ENCODE measurements at places on chromosomes 7 and 10.

DNA sequence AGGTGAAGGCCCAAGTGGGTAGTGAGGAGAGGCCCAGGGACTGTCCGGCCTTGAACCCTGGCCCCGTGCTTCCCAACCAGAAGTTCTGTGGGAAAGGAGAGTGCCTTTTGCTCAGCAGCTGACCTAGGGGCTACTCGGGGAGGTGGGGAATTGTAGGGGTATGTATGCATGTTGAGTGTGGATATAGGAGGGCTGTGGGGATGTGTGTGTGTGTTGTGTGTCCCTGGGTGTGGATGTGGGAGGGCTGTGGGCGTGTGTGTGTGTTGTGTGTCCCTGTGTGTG lies 12.2 kb downstream of the EPHB6 start:
- H3K36me3 ChIP-seq, result no peaks in the 10 kb centered on the region
- no peak for DNase-seq
- no peaks in the 10 kb centered on the region for H3K4me1 ChIP-seq

- no peak overlapping the region for H3K4me3 ChIP-seq
- H3K36me3 ChIP-seq, result no peaks in the 10 kb centered on the region
- no peaks in the 10 kb centered on the region for H3K4me1 ChIP-seq
- H3K27ac ChIP-seq, result no peak overlapping the region
- no peaks in the 10 kb centered on the region for H3K27me3 ChIP-seq
Observed at GRCh38 chr7:55397617-55398016, 32.5 kb downstream of the LANCL2 start.

- no peaks in the 10 kb centered on the region for H3K4me1 ChIP-seq
- no peak overlapping the region for H3K4me3 ChIP-seq
- H3K27ac ChIP-seq, result no peak overlapping the region
- no peak for DNase-seq
- H3K27me3 ChIP-seq, result no peaks in the 10 kb centered on the region
Observed at GRCh38 chr10:17735166-17735941, 16.6 kb upstream of the TMEM236 start.

DNA sequence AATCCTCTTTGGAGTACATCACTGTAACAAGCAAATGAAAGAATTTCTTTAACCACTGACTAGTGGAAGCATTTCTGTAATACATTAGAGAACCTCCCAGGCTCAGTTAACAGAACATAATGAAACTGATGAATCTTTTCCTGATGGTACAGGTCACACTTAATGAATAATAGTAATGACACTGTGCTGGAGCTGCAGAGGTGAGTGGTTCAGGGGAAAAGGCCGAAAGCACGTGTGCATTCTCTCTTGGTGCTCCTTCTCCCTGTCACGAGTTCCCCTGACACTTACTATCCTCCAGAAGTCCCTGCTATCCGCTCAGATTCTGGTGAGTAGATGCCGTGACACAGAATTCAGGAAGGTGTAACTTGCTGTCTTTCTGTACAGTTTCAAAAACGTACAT lies 8.0 kb downstream of the HIPK2 start:
- H3K27me3 ChIP-seq, result no peaks in the 10 kb centered on the region
- no peak overlapping the region for H3K4me3 ChIP-seq
- no peak overlapping the region for H3K27ac ChIP-seq
- no peaks in the 10 kb centered on the region for H3K36me3 ChIP-seq
- no peak for DNase-seq

GRCh38 chr10:93916257-93917063 lies 22.7 kb downstream of the SLC35G1 start:
- H3K36me3 ChIP-seq, result no peaks in the 10 kb centered on the region
- H3K27me3 ChIP-seq, result no peaks in the 10 kb centered on the region
- no peak overlapping the region for H3K27ac ChIP-seq

DNA sequence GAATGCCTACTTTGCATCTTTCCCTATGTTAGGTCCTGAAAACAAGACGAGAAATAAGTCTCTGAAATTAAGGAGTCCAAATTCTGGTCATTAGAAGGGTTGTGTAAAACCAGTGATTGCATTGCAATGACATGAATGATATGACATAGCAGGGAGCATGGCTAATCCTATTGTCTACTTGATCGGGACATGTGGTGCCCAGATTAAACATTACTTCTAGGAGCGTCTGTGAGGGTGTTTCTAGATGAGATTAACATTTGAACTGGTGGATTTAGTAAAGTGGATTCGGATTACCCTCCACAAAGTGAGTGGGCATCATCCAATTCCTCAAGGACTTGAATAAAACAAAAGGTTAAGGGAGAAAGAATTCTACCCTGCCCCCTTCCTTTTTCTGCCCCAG lies 434.9 kb upstream of the KLF6 start:
- DNase-seq, result no peak
- no peak overlapping the region for H3K4me3 ChIP-seq
- H3K27me3 ChIP-seq, result no peaks in the 10 kb centered on the region
- H3K36me3 ChIP-seq, result no peaks in the 10 kb centered on the region
- no peak overlapping the region for H3K27ac ChIP-seq
- H3K4me1 ChIP-seq, result no peaks in the 10 kb centered on the region

DNA sequence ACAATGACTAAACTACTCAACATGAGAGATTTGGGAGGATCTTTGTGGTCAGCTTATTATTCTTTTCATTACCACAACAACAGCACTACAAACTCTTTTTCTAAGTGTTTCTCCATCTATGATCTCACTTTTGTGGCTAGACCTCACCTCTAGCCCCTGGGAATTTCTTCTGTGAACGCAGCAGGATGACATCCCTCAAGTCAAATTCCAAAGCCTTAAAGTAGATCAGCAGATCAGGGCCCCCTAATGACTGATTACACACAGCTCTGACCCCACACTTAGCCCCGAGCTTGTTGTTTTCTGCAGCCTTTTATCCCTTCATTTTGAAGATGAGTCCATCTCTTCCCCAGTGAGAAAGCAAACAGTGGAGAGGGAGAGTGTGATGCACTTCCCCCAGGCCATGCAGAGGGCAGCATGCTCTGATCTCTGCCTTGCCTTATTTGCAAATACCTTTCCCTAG lies 27.3 kb downstream of the TFAM start:
- H3K36me3 ChIP-seq, result no peaks in the 10 kb centered on the region
- H3K27me3 ChIP-seq, result no peaks in the 10 kb centered on the region
- DNase-seq, result no peak

DNA sequence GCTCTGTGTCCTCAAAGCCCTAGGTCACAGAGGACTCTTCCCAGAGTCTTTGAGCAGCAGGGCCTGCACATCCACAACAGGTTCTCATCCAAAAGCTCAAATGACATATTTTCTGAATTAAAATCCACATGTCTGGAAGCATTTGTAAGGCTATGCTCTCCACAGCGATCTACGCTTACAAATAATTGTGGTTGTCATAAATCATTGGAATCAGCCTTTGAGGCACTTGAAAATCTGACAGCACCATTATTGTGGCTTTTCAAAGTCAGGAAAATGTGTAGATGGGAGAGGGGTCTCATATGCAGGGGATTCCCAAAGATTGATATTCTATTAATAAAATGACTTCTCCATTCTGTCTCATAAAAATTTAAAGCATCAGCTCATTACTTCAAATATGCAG lies 16.3 kb downstream of the GPR26 start:
- H3K36me3 ChIP-seq, result no peaks in the 10 kb centered on the region
- no peaks in the 10 kb centered on the region for H3K27me3 ChIP-seq
- DNase-seq, result no peak

DNA sequence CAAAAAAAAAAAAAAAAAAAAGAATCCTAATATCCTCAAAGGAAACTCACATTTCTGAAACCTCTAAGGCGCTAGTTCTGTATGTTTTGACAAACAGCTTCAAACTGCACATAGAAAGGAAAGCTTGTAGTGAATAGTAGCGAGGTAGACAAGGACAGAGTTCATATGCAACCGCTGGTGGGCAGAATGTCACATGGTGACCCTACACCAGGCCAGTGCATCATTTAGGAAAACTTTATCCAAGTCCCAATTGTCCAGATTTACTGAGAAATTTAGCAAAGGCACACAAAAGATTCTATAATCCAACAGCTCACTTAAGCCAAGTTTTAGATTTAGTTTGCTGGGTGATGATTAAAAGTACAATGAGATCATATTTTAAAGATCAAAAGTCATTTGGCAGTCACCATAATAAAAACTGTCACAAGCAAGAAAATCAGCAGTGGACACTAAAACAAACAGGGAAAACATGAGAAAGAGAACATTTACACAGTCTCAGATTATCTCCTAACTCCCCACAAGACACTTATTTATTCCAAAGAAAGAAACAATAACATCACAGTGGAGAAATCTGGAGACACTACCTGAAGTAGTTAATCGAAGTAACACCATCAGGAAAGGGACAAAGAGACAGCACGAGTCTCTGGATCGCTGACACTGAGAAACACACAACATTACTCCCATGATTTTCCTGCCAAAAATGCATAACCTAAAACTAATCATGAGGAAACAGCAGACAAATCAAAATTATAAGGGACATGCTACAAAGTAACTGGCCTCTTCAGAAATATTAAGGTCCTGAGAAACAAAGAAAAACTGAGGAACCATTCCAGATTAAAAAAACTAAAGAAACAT lies 20.2 kb downstream of the FAM204A start:
- peaks cover 11% of the 10 kb centered on the region for H3K36me3 ChIP-seq
- no peaks in the 10 kb centered on the region for H3K4me1 ChIP-seq
- no peak overlapping the region for H3K4me3 ChIP-seq
- no peak overlapping the region for H3K27ac ChIP-seq

DNA sequence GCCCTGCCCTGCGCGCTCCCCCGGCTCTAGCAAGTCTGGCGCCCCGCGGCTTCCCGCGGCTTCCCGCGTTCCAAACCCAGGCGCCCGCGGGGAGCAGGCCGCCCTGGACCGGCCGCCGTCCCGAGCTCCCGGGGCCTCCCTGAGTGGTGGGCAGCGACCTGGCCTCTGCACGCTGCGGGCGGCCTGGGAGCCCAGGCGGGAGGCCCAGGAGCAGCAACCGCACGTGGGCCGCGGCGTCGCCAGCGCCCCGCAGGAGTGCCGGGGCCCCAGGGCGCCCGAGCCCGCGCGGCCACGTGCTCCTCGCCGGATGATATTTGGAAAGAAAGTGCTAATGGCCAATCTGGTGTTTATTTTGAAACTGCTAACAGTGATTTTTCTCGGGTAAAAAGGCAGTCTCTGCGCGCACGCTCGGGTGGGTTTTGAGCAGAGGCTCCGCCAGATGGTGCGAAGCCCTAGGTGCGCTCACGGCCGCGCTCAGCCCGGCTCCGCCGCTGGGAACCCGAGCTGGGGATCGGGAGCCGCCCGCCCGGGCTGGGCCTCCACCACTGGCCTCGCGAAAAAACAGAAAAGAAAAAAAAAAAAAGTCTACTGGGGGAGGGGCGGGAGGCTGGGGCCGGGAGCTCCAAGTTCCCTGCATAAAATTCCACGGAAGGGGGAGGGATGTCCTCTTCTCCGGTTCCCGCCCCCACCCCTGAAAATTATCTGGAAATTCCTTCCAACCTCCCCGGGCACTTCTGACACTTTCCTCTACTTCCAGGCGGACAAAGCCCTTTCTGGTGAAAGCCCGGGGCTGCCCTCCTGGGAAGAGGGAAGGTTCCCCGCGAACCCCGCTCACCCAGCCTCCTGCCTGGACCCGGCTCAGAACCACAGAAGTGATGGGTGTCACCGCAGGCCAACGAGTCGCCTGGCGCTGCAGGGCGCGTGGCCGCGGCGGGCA lies 4.3 kb downstream of the EBF3 start:
- DNase-seq, result no peak
- peaks cover 56% of the 10 kb centered on the region for H3K27me3 ChIP-seq
- no peak overlapping the region for H3K27ac ChIP-seq
- peaks cover 17% of the 10 kb centered on the region for H3K4me1 ChIP-seq
- no peaks in the 10 kb centered on the region for H3K36me3 ChIP-seq

DNA sequence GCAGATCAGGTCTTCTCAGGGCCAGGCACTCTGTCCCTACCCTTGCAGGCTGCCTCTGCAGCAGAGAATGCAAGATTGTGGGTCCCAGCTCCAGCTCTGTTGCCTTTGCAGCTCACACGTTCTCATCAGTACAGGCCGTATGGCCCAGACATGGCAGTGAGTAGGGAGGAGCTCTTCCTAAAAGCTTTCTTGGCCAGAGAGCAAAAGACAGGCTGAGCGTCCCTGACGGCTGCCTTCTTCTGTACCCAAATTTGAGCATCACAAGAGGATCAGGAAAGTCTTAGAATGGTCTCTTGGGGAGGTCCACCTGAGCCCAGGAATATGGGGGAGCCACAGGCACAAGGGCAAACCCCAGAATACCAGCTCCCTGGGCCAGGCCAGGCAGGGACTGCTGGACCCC lies 266.3 kb upstream of the ZMIZ1 start:
- H3K27me3 ChIP-seq, result no peaks in the 10 kb centered on the region
- no peak overlapping the region for H3K27ac ChIP-seq
- H3K4me1 ChIP-seq, result no peaks in the 10 kb centered on the region
- no peaks in the 10 kb centered on the region for H3K36me3 ChIP-seq
- no peak for DNase-seq
- no peak overlapping the region for H3K4me3 ChIP-seq

- DNase-seq, result no peak
- no peaks in the 10 kb centered on the region for H3K36me3 ChIP-seq
- H3K27me3 ChIP-seq, result no peaks in the 10 kb centered on the region
- no peaks in the 10 kb centered on the region for H3K4me1 ChIP-seq
Observed at GRCh38 chr10:126171555-126171954, 216.7 kb downstream of the ADAM12 start.

- peak overlapping the region; percentile 78 for H3K4me3 ChIP-seq
- H3K27me3 ChIP-seq, result no peaks in the 10 kb centered on the region
- H3K27ac ChIP-seq, result peak overlapping the region; percentile 90
- DNase-seq, result peak; percentile 8
Observed at GRCh38 chr10:22437620-22438588, 92.6 kb downstream of the SPAG6 start.

DNA sequence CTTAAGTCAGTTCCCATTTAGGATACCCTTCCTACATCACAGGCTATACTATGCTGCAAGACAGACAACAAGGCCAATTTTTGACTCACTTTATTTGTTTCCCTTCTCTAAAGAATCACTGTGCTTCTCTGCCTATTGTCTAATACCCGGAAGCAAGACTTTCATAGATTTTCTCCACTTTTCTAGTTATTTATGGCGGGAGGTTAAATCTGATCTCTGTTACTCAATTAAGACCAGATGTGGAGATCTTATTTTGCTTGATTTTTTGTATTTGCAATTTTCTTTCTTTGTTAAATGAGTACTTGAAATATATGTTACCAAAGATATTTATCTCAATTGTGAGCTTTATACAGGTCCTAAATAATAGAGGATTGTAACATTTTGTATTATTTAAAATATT lies 511.5 kb downstream of the ATRNL1 start:
- H3K27me3 ChIP-seq, result no peaks in the 10 kb centered on the region
- H3K27ac ChIP-seq, result no peak overlapping the region
- H3K36me3 ChIP-seq, result no peaks in the 10 kb centered on the region
- H3K4me1 ChIP-seq, result no peaks in the 10 kb centered on the region

DNA sequence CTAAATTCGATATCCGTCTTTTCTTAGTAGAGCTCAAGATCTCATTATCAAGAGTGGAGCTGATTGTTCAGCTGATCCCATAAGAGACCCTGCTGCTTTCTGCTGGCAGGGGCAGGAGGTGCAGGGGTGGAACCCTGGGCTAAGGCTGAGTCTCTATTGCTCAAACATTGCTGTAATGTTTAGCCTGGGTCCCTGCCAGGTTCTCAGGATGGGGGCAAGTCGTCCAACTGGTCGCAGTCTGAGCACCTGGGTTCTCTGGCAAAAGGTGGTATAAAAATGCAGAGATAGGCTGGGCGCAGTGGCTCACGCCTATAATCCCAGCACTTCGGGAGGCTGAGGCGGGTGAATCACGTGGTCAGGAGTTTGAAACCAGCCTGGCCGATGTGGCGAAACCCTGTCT lies 62.0 kb upstream of the NRBF2 start:
- H3K36me3 ChIP-seq, result no peaks in the 10 kb centered on the region
- H3K27me3 ChIP-seq, result no peaks in the 10 kb centered on the region
- H3K4me1 ChIP-seq, result no peaks in the 10 kb centered on the region
- H3K27ac ChIP-seq, result no peak overlapping the region
- DNase-seq, result no peak
